ENCODE measurements at places on chromosomes 4 and X.

GRCh38 chr4:46954643-46955042, 38.7 kb downstream of the GABRA4 start:
- no peak for DNase-seq

DNA sequence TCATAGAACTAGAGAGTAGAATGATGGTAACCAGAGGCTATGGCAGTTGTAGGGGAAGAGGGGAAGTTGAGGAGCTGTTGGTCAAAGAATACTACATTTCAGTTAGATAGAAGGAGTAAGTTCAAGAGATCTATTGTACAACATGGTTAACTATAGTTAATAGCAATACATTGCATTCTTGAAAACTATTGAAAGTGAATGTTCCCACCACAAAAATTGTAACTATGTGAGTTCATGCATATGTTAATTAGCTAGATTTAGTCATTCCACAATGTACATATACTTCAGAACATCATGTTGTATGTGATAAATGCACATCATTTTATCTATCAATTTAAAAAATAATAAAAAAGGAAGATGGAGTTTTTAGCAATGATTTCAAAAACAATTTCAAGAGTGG, 125.3 kb upstream of the IL15 start:
- DNase-seq, result no peak

GRCh38 chr4:20127626-20128025, 124.1 kb upstream of the SLIT2 start:
- no peak for DNase-seq

GRCh38 chr4:86948276-86948675, 13.5 kb downstream of the AFF1 start:
- DNase-seq, result no peak

DNA sequence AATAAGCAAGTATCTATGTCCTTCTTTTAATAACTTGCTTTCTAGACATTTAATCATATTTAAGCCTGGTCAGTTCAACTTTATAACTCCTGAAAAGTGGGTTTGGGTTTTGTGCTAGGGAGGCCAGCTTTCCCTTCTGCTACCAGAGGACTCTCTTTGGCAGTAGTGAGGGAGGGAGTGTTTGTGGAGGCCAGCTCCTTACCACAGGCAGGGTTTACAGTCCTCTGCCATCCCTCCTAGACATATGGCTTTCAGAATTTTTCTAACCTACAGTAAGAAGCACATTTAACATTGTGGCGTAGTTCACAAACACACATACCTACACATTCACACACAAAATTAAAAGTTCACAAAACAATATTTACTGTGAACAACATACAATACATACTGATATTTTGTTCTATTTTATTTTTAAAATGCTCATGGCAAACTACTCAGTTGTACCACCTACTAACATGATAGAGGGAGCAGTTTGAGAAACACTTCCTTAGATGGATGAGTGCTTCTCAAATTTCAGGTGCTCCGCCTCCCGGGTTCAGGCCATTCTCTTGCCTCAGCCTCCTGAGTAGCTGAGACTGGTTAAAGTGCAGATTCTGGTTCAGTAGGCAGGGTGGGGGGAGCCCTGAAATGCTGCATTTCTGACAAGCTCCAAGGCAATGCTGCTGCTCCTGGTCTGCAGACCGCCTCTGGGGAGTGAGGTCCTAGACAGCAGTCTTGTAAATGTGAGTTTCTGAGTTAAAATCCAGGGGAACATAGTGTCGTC, 86.7 kb downstream of the PTTG2 start:
- DNase-seq, result no peak

GRCh38 chr4:100190643-100191600, 654 bp upstream of the DDIT4L start:
- DNase-seq, result no peak

- no peak for DNase-seq
These were observed 645.5 kb upstream of the FAM241A start for GRCh38 chr4:111499706-111500105.

DNA sequence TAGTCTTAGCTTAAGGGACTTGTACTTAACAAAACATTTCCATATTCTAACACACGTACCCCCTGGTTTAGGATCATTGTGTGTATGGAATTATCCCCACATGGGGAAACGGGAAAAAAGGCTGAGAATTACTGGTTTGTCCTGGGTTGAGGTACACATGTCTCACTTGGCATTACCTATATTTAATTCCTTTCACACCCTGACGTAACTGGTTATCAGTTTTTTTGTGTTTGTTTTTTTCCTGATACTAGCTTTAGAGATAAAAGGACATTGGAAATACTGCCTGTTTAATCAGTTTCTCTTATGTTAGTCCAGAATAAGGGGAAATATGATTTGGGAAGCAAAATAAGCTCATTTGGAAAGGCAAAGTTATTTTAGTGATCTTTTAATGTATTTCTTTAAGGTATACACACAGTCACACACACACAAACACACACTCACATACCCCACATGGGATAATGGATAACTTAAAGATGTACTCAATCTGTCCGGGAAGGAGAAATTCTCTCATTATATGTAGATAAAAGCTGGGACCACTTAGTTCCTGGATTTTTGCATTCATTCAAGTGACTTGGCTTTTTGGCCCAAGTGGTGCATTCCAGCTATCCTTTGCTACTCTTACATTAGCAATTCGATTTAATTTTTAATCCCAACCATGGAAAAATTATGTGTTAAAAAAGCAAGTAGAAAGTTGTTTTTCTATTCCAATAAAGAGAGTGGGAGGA, 13.0 kb downstream of the SEPTIN11 start:
- DNase-seq, result no peak

DNA sequence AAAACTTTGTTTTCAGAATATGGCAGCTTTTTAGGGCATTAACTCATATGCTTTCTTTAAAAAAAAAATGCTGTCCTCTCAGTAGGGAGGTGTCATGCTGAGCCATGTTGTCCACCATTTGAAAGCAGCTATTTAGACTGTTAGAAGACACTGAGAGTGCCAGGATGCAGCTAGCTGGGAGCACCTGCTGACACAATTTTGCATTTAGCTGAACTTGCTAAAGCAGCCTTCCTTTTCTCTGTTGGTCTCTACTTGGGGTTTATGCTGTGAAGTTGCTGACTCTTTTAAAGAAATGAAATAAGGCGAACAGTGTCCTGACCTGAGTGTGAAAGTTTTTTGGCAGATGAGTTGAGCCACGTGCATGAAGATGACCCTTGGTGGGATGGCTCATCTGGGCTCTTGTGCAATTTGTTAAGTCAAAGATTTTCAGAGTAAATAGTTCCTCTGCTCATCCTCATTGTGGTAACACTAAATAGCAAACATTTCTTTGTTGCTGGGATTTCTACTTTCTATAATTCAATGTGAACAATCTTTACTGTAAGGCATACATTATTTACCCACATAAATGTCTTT, 64.5 kb downstream of the CDS1 start:
- no peak for DNase-seq

GRCh38 chr4:173051716-173052115, 116.9 kb upstream of the GALNT7 start:
- no peak for DNase-seq

- DNase-seq, result no peak
These were observed 61.8 kb downstream of the CAMK2D start for GRCh38 chr4:113699772-113700171.

DNA sequence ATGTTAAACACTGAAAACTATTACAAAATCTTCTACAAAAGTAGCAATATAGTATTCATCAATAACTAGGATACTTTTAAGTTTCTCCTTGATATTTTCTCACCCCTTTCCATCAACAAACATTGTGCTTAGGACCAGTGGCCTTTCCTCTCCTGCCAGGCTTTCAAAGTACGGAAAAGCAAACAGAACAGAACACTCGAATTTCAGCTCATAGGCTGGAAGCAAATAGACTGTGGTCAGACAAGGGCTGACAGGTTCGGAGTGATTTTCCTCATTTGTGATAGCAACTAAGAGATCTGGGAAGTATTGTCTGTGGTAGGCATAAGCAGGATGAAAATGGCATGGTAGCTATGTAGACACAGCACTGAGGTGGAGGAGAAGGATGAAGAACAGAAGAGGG, 68.6 kb upstream of the SORBS2 start:
- no peak for DNase-seq

DNA sequence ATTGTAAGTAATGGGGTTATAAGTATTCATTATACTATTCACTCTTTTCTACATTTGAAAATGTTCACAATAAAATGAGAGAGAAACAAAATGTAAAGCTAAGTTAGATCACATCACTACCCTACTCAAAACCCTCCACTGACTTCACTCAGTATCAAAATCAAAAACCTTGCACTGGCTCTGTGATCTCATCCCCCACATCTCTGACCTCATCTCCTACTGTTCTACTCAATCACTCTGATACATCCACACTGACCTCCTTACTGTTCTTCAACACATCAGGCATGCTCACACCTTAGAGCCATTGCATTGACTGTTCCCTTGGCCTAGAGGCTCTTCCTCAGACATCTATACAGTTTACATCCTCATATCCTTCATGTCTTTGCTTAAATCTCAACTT, 50.7 kb downstream of the THOC2 start:
- no peak for DNase-seq

DNA sequence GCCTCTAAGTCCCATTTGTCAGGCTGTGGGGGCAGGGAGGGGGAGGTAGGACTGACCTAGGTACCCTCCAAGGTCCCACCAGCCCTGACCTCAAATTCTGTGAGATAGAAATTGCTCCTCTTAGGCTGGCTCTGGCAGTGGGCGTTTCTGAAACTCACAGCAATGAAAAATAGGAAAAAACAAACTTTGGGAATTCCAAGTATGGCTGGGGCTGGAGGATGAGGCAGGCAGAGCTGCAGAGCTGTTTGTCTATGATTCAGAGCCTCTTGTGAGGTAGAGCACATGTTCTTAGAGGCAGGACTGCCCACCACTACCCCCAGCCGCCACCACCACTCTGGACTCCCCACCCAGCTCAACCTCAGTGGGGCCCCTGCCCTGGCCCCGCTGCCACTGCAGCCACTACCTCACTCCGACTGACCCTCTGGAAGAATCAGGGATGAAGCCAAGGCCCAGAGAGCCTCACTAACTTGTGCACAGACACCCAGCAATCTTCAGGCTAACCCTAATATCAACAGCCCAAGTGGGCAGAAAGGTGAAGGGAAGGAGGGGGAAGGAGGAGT, 98.2 kb downstream of the PJA1 start:
- no peak for DNase-seq

DNA sequence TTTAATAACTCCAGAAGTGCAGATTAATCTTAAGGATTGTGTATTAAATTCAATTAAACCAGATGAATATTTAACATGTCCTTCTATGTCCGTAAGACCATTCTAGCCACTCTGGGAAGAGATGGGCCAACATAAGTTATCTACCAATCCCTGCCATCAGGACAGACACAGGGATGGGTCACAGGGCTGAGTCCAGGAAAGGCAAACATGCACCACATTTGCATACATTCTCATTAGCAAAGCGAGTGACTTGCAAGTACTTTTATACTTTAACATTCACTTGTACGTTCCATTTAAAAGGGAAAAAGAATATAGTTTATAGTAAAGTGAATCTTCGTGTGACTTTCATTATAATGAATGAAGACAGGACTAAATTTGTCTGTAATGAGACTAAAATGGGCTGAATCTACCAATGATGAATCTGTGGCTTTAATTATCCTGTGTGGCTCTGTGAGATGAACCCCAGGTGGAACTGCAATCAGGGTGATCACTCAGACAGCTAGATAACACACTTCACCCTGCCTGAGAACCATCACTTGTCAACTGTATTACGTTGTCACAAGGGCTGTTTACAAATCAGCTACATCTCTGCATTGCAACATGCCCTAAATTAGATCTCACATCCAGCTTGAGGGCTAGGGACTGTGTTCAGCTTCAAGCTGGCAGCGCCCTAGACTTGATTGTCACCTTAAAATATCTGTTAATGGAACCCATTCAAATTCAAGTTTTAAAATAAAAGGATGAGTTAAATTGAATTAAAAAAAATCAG, 77.2 kb downstream of the SH3KBP1 start:
- no peak for DNase-seq

- no peak for DNase-seq
These were observed 135.0 kb upstream of the IL15 start for GRCh38 chr4:141501395-141501794.

- DNase-seq, result no peak
These were observed 2061.7 kb upstream of the AGA start for GRCh38 chr4:179503976-179504375.

- no peak for DNase-seq
These were observed 5.0 kb upstream of the GPR174 start for GRCh38 chrX:79139446-79139845.

DNA sequence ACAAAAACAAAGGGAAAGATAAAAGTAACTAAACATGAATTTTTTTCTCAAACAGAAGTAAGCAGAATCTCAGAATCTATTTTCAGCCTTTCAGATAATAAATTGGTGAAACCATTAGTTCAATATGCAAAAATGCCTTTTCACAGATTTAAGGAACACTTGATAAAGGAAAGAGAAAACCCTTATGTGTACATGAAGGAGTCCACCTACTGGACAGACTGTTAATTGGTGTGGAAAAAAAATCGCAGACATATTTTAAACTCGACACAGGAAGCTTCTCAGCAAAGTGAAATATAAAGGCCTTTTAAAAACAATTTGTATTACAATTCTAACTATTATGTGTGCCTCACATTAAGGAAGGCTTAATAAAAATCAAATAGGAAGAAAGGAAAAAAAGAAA, 22.3 kb downstream of the COX7B2 start:
- DNase-seq, result no peak

- no peak for DNase-seq
These were observed 176.4 kb downstream of the NLGN4X start for GRCh38 chrX:6052111-6052745.

DNA sequence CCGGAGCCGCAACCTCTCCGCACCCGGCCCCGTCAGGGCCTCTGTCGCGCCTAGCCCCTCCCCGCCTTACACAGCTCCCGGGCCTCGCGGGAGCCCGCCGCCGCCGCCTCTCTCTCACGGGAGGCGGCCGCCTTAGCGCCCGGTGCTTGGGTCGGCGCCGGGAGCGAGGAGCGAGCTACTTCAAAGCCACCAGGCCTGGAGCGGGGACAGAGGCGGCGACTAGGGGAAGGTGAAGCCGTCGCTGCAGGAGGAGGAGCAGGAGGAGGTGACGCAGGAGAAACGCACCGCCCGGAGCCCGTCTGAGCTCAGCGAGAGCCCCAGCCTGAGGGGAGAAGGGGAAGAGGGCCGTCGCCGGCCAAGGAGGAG, 250 bp downstream of the USP9X start:
- DNase-seq, result peak; percentile 38

GRCh38 chr4:78542373-78542772, 9.2 kb upstream of the ANXA3 start:
- no peak for DNase-seq
